HT-29 (cell line): ENCODE measurements at places on chromosomes 7 and 10.

- DNase-seq = no peak
Measured at GRCh38 chr7:147771344-147771743, 819.2 kb upstream of the C7orf33 start.

DNA sequence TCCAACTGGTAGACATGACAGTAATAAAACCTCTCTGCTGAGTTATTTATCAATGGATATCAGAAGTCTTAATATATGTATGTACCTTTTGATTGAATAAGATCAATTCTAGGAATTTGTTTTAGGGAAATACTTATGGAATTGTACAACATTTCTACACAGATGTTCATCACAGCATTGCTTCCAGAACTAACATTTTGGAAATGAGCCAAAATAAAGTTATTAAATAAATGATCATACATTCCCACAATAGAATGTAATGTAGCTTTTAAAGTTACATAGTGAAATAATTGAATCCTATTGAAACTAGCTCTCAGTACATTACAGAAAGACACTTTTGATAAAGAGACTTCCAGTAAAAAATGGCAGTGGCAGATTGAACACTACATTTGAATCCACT is 481.6 kb upstream of the LRRN3 start:
- DNase-seq = no peak

GRCh38 chr10:44822966-44823365 is 88.2 kb upstream of the TMEM72 start:
- DNase-seq = no peak

- peak; percentile 44 for DNase-seq
Measured at GRCh38 chr7:86814661-86815379, 171.1 kb downstream of the GRM3 start.

GRCh38 chr7:148850564-148850963 is 33.5 kb downstream of the EZH2 start:
- DNase-seq = no peak
